CD4-positive, alpha-beta T cell treated with Interferon gamma for 1 hour (primary cell): ENCODE measurements at places on chromosomes 5 and 9.

GRCh38 chr9:16867576-16868311, 2.7 kb downstream of the BNC2 start:
- no peak for DNase-seq

GRCh38 chr5:141485321-141486055, 658 bp downstream of the PCDHGC4 start:
- DNase-seq, result no peak

- no peak for DNase-seq
Measured at GRCh38 chr5:142072488-142072887, 36.1 kb upstream of the NDFIP1 start.

DNA sequence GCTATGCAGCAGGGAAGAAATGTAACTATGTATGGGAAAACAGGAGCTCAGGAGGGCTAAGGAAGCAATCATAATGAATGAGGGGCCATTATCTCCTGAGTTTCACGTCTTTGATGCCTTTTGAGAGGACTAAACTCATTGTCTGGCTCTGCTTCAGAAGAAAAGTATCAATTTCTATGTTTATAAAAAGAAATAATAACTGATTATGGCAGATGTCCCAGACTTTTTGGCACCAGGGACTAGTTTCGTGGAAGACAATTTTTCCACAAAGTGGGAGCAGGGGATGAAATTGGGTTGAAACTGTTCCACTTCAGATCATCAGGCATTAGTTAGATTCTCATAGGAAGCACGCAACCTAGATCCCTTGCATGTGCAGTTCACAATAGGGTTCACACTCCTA, 8.7 kb upstream of the IL7R start:
- DNase-seq, result no peak

GRCh38 chr5:108743319-108743718, 4.4 kb upstream of the FER start:
- no peak for DNase-seq

DNA sequence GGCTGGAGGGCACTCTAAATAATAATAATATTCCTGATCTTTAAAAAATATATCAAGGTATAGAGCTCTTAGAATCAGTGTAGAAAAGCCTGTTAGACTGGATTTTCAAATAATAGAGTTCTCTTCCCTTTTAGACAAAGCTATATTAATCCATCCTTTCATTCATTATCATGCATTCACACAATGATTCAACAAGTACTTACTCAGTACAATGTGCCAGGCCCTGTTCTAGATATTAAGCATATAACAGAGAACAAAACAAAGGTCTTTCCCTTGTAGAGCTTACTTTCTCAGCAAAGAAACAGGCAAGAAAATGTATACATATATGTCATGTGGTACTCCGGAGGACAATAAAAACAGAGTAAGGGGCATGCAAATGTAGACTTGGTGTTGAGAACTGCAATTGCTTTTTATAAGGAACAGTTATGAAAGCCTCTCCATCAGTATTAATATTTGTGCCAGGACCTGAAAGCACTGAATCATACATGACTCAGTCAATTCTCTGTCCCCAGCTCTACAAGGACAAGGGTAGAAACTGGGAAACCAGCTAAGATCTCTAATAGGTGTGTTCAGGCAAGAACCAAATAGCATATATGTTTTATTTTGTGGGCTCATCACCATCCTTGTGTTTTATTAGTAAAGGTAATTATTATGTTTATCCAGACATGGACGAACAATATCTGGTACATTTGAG, 72.2 kb downstream of the PIP5K1B start:
- no peak for DNase-seq
